Dermis microvascular lymphatic vessel endothelial cell (primary cell): ENCODE measurements at places on chromosomes 16 and 17. TPM values are rescaled to one million over a fixed set of nuclear protein-coding genes. Genes with fewer than 3 reads are reported as not detected.

The CDRT15L2 gene
- total RNA-seq, result not detected in 2 replicates

The OTOP2 gene
- total RNA-seq, result not detected in 2 replicates

The MYH13 gene
- total RNA-seq, result not detected in 2 replicates

The PPY gene
- not detected in 2 replicates for total RNA-seq

The HSF5 gene
- total RNA-seq, result under 0.01 TPM in 1 of 2 replicates, not detected in the other

The CA7 gene
- not detected in 2 replicates for total RNA-seq

The SCGB1C2 gene
- total RNA-seq, result not detected in 2 replicates

The SDR42E2 gene
- total RNA-seq, result 0.13 TPM in 2 replicates

The CDH8 gene
- total RNA-seq, result not detected in 2 replicates

The SLC5A10 gene
- total RNA-seq, result not detected in 2 replicates

The MGAT5B gene
- total RNA-seq, result 0.13 and 0.26 TPM in 2 replicates

The CNTNAP4 gene
- not detected in 2 replicates for total RNA-seq

The ERN2 gene
- not detected in 2 replicates for total RNA-seq

The TM4SF5 gene
- not detected in 2 replicates for total RNA-seq

The SAMD14 gene
- 2.8 and 6.8 TPM in 2 replicates for total RNA-seq

The SLC35G6 gene
- total RNA-seq, result not detected in 2 replicates

The TMEM106A gene
- total RNA-seq, result 1.2 and 1.9 TPM in 2 replicates

The ARL5C gene
- not detected in 2 replicates for total RNA-seq

The PRSS21 gene
- 0.89 and 1.8 TPM in 2 replicates for total RNA-seq

The SLC47A1 gene
- total RNA-seq, result 0.63 and 1.7 TPM in 2 replicates

The PROCA1 gene
- 0.25 and 0.26 TPM in 2 replicates for total RNA-seq

The PLD6 gene
- total RNA-seq, result 0.90 and 1.4 TPM in 2 replicates

The DBNDD1 gene
- total RNA-seq, result 12.3 and 15.6 TPM in 2 replicates

The TBC1D3E gene
- not detected in 2 replicates for total RNA-seq

The RILP gene
- total RNA-seq, result 10.6 and 10.9 TPM in 2 replicates

The MYH2 gene
- total RNA-seq, result not detected in 2 replicates

The CDK12 gene
- total RNA-seq, result 13.1 and 18.2 TPM in 2 replicates

The HS3ST2 gene
- 0.13 TPM in 1 of 2 replicates, not detected in the other for total RNA-seq

The PDE6G gene
- total RNA-seq, result 1.3 and 5.3 TPM in 2 replicates

The CCL5 gene
- total RNA-seq, result 0.38 and 0.39 TPM in 2 replicates

The CTRB2 gene
- total RNA-seq, result not detected in 2 replicates

The COTL1 gene
- 152 and 176 TPM in 2 replicates for total RNA-seq

The TLK2 gene
- 35.6 and 42.1 TPM in 2 replicates for total RNA-seq

The AOC3 gene
- total RNA-seq, result 0.26 and 0.89 TPM in 2 replicates

The ABR gene
- 30.2 and 34.7 TPM in 2 replicates for total RNA-seq

The EPX gene
- not detected in 2 replicates for total RNA-seq

The GPR142 gene
- total RNA-seq, result 0.13 TPM in 1 of 2 replicates, not detected in the other

The CAPNS2 gene
- 0.13 TPM in 2 replicates for total RNA-seq

The OR1F1 gene
- total RNA-seq, result not detected in 2 replicates
